ENCODE measurements at places on chromosomes 13 and 19. TPM values are rescaled to one million over a fixed set of nuclear protein-coding genes. Genes with fewer than 3 reads are reported as not detected.
A peak's percentile ranks its signal among the peaks of the same experiment; 100 is the strongest.

DNA sequence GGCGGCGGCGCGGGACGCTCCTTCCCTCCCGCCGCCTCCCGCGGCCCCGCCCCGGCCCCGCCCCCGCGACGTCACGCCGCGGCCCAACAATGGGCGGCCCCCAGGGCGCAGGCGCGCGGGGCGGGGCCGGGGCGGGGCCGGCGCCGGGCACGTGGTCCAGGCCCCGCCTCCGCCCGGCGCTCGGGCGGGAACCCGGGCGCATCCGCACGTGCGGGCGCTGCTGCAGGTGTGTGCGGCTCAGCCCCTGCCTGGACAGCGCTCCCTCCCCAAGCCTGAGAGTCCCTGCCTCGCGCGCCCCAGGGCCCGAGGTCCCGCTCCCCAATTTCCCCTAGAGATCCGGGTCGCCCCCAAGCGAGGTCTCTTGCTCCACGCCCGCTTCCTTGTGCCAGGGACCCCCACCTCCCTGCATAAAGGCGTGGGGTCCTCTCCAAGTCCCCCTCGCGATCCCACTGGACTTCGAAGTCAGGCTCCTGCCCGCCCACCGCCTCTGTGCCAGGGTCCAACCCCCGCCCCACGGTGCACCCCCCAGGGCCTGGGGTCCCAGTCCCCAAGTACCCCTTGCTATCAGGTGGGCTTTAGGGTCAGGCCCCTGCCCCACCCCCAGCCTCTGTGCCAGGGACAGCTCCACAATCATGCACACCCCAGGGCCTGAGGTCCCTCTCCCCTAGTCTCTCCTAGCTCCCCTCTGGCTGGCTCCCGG lies at the start of gene MEX3D:
Gene MEX3D (minus strand): TSS at position 6 of the 700 bp plus-strand sequence. CDS start 267 bp downstream, outside the sequence.
- no peak for DNase-seq

FFAR1 gene
- not detected for total RNA-seq

CADM4 gene
- 1.1 TPM for total RNA-seq

GRCh38 chr13:109412283-109412901 lies 374.0 kb downstream of the IRS2 start:
- DNase-seq, result no peak

LGALS7B gene
- total RNA-seq, result not detected

DNA sequence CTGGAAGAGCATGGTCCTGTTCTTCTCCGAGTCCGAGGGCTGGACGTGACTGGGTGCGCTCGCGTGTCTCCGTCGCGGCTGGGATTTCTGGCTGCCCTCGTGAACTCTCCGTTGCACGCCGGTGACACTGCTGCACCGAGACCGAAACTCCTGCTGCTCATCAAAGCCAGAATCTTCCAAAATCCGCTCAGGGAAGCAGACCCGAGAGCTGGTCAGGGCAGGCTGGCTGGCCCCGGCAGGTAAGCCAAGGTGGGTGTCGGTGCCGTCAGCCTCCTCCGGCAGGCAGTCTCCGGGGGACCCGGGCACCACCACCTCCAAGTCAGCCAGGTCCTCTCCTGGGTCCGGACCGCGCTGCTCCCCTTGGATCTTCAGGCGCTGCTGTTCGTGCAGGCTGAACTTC lies 119.9 kb downstream of the TBC1D4 start:
- no peak for DNase-seq

NCAN gene
- total RNA-seq, result not detected

DNA sequence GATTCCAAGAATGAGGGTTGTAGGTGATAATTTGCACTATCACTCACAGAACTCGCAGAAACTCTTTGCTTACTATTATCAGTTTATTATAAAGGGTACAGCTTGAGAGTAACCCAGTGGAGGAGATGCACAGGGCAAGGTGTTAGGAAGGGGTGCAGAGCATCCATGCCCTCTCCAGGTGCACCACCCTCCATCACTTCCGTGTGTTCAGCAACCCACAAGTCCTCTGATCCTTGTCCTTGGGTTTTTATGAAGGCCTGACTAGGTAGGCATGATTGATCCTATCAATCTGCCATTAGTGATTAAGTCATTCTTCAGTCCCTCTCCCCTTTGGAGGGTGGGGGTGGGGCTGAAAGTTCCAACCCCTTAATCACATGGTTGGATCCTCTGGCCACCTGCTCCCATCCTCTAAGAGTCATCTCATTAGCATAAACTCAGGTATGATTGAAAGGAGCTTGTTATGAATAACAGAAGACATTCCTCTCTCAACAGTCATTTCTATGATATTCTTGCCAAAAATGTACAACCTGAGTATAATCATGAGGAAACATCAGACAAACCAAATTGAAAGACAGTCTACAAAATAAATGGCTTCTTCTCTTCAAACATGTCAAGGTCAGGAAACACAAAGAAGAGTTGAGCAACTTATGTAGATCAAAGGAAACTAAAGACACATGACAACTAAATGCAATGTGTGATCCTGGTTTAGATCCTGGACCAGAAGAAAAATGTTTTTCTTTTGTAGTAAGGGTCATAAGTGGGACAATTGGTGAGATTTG lies 225.4 kb downstream of the PCCA start:
- DNase-seq, result no peak

EPS8L1 gene
- total RNA-seq, result 0.94 TPM

LILRA5 gene
- not detected for total RNA-seq

ARGLU1 gene
- total RNA-seq, result 34.2 TPM

PDE4A gene
- total RNA-seq, result 20.5 TPM

- no peak for DNase-seq
Observed at GRCh38 chr13:80444240-80445015, 103.5 kb upstream of the SPRY2 start.

GFY gene
- total RNA-seq, result not detected

ZNF415 gene
- 4.5 TPM for total RNA-seq

- peak; percentile 30 for DNase-seq
Observed at GRCh38 chr19:41792513-41793413, 3.6 kb upstream of the CEACAM3 start.

TRPM4 gene
- 28.4 TPM for total RNA-seq

DNA sequence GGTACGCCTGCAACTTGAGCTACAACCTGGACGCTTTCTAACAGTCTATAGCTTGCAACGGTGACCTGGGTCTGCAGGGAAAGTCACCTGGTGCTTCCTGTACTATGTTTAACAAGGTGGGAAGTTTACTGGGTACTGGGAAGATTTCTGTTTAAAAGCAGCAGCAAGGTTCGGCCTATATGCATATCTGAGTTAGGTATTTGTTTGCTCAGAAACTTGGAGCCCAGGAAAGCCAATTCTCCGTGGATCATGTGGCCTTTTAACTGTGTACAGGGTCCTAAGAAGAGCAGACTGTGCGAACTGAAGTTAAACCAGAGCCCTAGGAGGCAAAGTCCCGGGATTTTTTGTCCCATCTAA lies 103.1 kb downstream of the STK24 start:
- no peak for DNase-seq

DNA sequence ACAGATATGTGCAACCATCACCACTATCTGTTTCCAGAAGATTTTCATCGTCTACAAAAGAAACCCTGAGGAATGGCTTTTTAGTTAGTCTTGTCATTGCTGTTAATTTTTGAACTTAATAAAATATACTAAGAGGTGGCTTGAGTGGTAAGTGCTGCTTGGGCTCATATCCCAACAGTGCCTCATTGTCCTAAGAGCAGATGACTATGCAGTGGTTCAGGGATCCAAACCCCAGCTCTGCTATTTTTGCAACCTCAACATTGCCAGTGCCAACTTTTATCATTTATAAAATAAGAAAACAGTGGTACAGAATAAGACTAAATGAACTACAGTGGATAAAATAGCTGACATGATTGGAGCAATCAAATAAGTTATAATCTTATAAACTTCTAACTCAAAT lies 123.2 kb upstream of the SLC7A1 start:
- DNase-seq, result no peak

DNA sequence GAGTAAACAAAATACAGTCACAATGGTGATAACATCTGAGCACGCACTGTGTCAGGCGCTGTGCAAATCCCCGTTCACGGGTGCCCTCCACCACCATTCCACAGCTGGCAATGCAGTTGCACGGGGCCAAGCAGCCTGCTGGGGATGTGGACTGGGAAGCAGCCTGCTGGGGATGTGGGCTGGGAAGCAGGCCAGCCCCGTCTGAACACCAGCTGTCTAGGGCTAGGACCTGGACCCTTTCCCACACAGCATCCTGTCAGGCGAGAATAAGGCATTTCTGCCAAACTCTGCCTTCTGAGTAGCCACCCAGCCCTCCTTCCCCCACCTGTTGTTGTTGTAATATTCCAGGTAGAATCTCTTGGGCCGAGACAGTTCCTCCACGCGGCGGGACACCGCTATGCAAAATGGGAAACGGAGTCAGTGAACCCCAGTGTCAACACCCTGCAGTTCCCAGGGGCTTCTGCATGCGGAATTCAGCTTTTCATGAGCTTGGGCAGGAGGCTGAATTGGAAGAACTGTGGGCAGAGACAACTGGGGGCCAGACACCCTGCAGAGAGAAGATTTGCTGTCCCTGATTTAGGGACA lies 27.8 kb upstream of the MIER2 start:
- no peak for DNase-seq

DNA sequence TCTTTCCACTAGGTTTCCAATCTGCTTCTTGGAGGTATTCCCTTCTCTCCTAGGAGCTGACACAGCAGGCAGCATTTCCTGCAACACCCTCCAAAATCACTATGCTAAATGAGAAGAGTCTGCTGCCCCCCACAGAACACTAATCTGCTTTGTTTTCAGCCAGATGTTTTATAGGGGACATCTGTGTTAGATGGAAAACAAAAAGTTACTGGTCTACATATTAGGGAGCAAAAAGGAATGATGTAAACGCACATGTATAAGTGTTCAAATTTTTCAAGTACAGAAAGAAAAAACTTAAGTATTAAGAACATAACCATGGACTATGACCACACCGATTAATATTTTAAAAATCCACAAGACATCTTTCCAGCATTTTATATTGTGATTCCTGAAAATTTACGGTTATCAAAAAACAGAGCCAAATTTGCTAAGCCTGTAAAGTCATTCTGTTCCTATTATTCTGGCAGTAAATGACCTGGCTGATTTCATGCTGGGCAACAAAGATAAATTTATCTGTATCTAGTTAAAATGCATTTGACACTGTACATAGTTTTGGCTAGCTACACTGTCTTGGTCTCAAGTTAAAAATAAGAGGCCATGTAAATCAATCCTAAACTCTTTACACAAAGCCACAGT lies 63.3 kb downstream of the DCLK1 start:
- no peak for DNase-seq

GRCh38 chr13:94028650-94029049 lies 450.8 kb downstream of the DCT start:
- no peak for DNase-seq

OR10H5 gene
- not detected for total RNA-seq

GRCh38 chr19:18605546-18606280 lies 886 bp downstream of the CRLF1 start:
- no peak for DNase-seq

PTPRS gene
- total RNA-seq, result 112 TPM

- peak; percentile 51 for DNase-seq
Observed at GRCh38 chr19:43651758-43652545, 12.3 kb upstream of the CADM4 start.

DNA sequence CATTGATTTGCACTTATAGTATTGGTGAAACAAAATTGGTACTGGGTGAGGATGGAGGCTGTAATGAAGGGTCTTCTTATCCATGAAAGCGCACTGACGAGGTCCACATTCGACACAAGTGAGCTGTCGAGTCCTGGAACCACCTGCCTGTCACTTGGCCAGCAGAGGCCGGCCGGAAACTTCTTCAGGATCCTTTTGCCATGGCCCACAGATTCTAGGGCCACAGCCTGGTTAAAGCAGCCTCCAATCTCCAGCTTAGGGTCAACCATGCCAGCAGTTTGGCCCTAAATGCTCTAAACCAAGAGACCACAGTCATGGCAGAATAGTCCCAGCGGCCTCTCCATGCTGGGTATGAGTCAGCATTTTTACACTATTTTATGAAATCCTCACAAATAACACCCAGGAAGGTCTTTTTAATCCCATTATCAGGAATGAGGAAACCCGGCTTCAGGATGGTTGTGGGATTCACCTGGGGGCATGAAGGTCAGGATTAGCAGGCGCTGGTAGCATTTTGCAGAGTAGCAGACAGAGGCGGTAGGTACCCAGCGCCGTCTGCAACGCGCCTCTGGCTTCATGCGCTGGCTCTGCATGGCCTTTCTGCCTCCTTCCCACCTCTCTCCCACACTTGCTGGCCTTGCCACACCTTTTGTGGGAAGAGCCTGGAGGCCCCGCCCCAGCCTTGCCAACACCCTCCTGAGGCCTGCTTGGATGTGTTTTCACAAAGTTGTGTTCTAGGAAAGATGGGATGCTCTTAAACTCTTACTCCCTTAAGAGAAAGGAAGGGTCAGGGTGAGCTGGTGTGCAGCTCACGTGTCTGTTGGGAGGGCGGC lies 15.2 kb downstream of the GAS6 start:
- no peak for DNase-seq

ACER1 gene
- not detected for total RNA-seq

GRCh38 chr19:46579361-46579879 lies 21.7 kb upstream of the CALM3 start:
- DNase-seq, result no peak

SERPINE3 gene
- not detected for total RNA-seq

DNA sequence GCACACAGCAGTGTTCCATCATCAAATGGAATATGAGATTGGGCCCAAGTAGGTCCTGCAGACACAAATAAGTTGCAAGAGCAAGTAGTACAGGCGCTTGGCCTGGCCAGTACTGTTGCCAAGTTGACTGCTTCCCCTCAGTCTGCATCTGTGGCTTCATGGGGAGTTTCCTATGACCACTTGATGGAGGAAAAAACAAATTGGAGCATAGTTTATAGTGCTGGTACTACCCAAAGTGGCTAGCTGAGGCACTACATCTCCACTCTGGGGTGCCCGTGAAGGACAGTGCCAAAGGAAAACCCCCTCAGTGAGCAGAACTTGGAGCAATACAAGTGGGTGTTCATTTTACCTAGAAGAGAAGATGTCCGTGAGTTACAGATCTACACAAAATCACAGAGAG lies 10.6 kb upstream of the ALOX5AP start:
- DNase-seq, result no peak

GRCh38 chr13:110813646-110814624 lies 100.4 kb downstream of the ING1 start:
- DNase-seq, result no peak

DNA sequence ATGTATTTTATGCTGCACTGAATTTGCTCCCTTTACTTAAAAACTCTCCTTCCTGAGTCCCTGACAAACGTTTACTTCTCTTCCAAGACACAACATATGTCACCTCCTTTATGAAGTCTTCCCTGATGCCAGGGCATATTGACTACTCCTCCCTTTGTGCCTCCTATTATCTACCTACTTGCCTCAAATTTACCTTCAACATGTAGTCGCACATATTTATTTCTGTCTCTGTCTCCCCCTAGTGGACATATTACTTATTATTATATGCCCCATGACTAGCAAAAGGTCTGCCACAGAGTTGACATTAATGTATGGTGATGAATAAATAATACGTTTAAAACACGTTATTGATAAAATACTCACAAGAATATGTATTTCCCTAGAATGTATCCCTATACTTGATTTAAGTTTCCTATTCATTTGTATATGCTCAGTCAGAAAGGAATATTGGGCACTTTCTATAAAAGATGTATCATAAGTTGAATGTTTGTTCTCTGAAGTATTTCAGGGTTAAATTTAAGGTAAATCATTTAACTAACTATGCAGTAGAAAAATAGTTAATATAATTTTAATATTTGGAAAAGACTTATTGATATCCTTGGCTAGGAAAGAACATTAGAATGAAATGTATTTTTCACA lies 250.3 kb upstream of the ATXN8OS start:
- peak; percentile 13 for DNase-seq

KCNJ14 gene
- total RNA-seq, result 0.53 TPM

GRCh38 chr19:3836887-3837286 lies 32.0 kb downstream of the ZFR2 start:
- no peak for DNase-seq

Data from HFFc6 (cell line).